Stimulated activated CD4-positive, alpha-beta T cell treated with anti-CD3 and anti-CD28 coated beads, Interleukin-1b, Interleukin-23, amount 100 ng/mL, for 1 hour (primary cell): ENCODE measurements at places on chromosomes 5 and 9.

DNA sequence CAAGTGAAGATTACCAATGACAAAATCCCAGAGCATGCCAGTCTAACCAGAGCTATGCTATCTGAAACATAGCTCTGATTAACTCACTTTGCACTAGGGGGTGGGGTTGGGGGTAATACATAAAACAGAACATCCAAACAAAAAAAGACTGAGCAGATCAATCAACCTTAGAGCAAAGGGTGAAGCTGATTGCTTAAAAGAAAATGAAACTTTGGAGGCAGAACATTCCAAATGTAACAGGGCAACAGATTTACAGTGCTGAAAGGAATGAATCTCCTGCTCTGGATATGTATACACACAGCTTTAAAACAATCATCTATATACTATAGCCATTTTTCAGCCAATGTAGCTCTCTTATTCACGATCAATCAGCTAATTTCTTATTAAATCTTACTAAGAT, 4.9 kb downstream of the IL6ST start:
- DNase-seq: no peak

GRCh38 chr9:116786737-116787136, 99.6 kb downstream of the TRIM32 start:
- DNase-seq: no peak

DNA sequence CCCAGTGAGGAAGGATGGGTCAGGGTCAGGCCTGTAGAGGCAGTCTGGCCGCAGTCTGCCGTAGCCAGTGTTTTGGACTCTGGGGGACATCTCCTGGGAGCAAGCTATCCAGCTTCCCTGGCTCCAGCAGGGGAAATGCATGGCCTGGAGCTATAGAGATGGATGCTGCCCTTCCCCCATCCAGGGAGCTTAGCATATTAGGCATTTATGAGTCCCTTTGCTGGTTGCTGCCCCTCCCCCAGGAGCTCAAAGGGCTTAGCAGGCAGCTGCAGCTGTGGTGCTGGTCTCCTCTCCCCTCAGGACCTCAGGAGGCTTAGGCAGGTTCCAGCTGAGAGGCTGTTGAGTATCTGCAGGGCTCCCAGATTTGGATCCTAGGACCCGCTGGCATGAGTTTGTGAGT, 1158.7 kb downstream of the DTWD2 start:
- no peak for DNase-seq

DNA sequence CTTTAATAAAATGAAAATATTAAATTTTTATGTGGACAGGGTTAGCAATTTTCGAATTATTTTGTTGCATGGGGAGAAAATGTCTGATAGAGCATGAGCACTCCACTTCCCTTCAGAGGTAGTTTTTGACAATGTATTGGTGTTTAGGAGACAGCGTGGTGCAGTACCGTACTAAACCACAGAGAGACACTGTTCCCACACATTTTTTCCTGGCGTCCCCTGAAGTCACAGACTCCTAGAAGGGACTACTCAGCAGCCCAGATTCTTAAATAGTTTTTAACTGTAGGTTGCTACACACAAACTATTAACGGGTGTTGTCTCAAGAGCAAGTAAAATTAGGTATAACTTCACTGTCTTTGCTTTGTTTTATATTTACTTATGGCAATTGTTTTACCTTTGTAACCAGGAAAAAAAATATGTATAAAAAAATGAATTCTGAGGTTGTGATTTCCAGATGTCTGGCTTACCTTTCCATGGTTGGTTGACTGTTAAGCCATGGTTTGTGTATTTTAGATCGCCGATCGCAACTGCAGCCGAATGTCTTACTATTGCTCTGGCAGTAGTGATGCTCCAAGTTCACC, 171.2 kb downstream of the DOCK8 start:
- no peak for DNase-seq

GRCh38 chr9:26406676-26407075, 485.9 kb downstream of the CAAP1 start:
- DNase-seq: no peak

- DNase-seq: no peak
Observed at GRCh38 chr5:51651476-51651875, 268.2 kb downstream of the ISL1 start.

DNA sequence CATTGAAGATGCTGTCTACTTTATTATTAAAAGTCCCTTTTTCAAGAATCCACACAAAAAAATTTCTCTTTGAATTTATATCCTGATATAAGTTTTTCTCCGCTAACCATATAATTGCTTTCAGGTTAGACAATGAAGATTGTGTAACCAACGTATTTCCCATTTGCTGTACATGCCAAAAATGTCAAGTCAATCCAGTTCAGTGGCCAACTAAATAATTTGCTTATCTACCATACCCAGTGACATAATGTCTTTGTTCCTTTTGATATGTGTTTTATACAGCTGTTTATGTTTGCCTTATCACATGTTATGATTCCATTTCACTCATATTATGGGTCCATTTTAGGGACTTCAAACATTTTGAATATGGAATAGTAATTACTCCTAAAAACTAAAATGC, 349.9 kb downstream of the EFNA5 start:
- DNase-seq: no peak

GRCh38 chr5:164094291-164094690, 588.9 kb downstream of the MAT2B start:
- no peak for DNase-seq

GRCh38 chr5:35151146-35151920, 79.0 kb downstream of the PRLR start:
- no peak for DNase-seq

DNA sequence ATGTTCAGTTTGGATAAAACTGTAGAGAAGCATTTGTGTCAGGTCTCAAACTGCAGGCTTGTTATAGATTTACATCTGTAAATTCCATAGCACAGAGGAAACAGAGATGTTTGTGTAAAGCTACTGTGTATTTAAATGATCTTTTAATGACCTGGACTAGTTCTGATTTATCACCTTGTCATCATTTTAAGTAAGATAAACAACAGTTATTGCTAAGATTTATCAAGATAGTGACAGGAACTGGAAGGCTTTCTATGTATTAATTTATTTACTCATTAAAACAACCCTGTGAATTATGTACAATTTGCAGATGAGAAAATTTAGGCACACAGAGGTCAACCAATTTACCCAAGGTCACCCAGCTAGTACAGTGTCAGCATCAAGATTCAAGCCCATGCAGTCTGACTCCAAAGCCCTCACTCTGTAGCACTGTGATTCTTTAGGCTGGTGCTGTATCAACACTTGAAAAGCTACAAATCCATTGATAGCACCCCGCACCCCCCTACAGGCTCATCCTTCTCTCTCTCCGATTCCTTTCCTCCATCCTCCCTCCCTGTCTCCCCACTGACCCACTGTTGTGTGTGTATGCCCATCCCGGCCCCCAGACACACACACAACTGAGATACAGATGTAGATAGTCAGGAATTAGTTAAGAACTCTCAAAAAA, 184.5 kb downstream of the FBN2 start:
- no peak for DNase-seq

GRCh38 chr9:16545639-16546038, 324.8 kb downstream of the BNC2 start:
- DNase-seq: no peak

DNA sequence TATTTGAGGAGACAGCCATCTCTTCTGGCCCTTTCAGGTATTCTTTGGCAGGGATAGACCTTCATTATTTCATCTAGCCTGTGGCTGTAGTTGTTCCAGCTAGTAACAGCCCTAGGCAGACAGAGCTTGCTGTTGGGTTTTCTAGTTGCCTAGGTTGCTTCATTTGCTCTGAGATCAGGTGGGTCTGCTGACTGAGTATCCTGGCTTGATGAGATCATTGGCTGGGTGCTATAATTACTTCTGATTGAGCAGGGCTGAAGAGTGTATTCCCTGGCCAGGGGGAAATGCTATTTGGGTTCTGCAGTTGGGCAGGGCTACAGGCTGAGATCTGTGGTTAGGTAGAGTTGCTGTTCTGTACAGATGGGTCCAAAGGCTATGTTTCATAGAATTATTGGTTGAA, 456.1 kb downstream of the PSAT1 start:
- DNase-seq: no peak

DNA sequence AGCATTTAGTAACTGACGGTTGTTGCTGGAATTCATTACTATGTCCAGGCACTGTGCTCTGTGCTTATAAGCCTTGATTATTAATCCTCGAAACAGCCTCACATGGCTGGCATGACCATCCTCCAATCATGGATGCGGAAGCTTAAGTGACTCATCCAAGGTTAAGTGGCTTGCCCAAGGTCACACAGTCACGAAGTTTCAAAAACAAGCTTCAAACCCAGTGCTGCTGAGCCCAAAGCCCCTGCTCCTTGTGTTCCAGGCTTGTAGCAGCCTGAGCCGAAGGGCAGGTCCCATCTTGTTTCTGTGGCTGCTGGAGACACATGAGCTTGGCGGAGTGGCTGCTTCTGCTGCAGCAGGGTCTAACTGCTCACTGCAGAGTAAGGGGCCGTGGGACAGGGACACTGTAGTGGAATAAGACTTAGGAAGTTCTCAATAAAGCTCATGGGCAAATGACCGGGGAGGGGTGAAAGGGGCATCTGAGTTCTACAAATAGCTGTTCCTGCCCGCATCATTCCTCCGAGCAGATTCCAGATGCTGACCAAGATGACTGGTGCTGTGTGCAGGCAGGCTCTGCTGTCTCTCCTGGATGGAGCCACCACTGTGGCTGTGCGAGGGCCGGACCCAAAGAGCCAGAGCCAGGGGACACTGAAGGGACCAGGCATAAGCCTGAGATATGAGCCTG, 32.4 kb downstream of the WHRN start:
- DNase-seq: no peak

DNA sequence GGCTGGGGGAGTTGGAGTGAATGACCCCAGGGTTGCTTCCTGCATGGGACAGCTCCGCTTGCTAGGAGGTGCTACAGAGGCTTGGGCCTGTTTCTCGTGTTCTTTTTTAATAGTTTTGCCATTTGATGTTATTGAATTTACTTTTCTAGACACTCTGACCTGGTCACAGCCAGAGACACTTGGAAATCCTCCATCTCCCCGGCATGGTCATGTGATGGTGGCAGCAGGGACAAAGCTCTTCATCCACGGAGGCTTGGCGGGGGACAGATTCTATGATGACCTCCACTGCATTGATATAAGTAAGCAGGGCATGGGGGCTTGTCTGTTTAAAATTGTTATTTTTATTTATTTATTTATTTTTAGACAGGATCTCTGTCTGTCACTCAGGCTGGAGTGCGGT, 13.4 kb downstream of the HSPA5 start:
- DNase-seq: no peak

- DNase-seq: no peak
Observed at GRCh38 chr5:84016085-84016484, 295.4 kb upstream of the HAPLN1 start.
